CD4-positive, alpha-beta memory T cell (primary cell): ENCODE measurements at places on chromosomes 16 and 17.

DNA sequence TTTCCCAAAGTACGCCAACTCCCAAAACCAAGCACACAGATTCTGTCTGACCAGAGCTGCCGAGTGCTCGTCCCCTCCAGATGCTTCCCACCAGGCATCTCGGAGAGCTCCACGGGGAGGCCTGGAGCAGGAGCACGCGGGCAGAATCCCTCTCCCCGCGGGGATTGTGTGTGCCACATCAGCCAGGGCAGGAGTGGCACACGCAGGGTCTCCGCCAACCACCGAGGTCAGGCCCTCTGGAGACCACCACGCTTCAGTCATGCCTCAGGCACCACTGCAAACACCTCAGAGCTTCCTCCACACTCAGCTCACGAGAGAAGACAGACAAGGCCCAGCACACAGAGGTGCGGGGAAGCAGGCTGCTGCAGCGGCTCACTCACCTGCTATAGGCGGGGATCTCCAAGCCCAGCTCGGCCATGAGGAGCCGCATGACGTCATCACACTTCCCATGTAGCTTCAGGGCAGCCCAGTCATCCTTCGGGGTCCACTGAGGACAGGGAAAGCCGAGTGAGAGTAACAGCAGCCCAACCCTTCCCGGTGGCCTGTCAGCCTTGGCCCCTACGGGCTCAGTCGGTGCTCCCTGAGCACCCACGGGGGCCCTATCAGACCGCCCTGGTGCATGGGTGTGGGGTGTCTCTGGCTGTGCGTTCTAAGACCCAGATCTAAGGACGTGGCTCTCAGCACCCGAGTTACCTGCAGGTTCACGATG lies 2.3 kb upstream of the PCYT2 start:
- no peak for DNase-seq

DNA sequence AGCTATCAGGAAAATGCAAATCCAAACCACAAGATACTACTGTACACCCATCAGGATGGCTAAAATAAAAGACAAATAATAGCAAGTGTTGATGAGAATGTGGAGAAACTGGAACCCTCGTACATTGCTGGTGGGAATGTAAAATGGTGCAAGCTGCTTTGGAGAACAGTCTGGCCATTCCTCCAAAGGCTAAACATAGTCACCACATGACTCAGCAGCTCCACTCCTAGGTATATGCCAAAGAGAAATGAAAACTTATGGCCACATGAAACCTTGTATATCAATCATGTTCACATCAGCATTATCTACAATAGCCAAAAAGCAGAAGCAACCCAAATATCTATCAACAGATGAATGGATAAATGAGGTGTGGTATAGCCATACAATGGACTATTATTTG lies 28.5 kb downstream of the VAC14 start:
- no peak for DNase-seq

GRCh38 chr17:39531252-39531651 lies 70.0 kb downstream of the CDK12 start:
- no peak for DNase-seq

DNA sequence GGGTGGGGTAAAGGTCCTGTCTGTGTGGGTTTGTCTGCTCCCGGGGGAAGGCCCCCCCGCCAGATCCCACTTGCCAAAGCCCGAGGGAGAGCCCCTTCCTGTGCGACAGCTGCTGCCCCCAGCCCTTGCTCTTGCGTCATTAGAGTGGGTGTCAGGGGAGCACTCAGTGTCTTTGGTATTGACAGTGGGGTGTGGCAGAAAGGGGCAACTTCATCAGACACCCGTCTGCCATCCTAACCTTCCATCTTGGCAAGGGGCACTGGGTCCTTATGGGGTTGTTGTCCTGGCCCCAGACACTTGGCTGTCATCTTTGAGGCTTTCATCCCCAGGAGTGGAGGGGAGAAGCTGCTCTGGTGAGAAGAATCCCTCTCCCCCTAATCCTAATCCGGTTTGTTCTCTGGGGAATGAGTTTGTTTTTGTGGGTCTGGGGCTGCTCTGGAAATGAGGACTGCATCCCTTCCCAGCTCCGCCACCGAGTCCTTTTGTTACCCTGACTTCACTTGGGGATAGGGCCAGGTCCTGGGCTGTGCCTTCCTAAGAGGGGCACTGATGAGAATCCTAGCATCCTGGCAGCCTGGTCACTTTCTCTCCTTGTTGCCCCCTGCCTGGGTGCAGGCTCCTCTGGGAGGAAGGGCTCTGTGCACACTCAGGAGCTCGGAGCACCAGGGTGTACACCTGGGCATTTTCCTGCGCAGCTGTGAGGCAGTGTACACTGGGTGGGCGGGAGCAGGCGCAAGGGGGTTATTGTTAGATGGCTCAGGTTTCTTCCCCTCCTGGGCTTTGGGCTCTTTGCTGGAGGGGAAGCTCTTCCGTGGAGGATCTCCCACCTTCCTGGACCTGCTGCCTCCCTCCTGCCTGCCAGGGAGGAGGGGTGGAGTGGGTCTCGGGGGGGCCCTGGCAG lies 21.1 kb downstream of the GJD3 start:
- DNase-seq, result no peak

DNA sequence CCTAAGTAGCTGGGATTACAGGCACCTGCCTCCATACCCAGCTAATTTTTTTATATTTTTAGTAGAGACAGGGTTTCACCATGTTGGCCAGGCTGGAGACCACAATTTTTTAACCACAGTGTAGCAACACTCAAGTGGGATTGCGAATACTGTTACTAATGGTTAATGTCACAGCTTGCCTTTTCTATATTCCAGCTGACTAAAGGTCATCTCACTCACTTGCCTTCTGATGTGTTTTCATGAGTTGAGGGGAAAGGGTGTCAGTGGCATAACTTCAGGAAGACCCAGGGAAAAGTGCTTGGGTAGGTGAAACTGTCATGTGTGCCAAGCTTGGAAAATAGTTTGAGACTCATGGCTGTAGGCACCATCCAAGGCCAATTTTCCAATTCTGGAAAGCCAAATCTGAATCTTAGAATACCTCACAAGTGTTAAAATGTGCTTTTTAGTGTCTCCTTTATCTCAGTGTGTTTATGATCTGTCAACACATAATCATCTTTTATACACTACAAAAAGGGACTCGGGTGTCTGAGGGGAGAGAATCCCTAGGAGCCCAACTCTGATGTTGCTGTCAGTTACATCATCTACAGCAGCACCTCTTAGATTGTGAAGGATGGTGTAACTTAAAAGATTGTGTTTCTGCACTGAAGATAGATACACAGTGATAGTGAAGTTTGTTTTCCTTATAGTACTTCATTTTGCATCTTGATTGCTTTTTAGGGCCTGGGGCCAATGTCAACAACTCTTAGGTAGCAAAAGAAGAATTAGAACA lies 27.1 kb downstream of the OGFOD1 start:
- no peak for DNase-seq

DNA sequence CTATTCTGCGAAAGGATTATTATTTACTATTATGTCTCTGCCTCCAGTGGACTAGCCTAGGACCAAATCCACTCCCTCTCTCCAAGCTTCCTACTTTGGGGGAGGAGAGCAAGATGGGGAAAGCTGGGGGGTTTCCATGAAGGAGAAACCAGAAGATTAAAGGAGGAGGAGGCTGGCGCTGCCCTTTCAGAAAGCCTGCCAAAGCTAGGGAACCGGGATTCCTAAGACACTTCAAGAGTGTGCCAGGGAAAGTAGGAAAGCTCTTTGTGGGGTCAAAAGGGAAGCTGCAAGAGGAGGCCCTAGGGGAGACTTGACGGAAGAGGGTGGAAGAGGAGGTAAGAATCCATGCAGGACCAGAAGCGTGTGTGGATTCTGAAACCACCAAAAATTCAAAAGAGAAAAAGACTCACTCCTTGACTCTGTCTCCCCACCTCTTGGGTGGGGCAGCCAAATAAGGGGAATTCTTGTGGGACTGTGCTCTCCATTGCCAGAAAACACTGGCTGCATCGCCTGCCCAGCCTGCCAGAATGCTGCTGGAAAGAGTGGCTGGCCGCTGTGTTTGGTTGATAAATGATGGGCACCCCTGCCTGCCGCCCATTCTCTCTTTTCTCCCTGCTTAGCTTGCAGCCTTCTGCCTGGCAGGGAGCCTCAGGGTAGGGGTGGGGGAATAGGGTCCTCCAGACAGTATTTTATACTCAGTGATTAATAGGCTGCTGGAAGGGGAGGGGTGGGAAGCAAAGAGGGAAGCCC lies 11.8 kb upstream of the KAT7 start:
- no peak for DNase-seq

DNA sequence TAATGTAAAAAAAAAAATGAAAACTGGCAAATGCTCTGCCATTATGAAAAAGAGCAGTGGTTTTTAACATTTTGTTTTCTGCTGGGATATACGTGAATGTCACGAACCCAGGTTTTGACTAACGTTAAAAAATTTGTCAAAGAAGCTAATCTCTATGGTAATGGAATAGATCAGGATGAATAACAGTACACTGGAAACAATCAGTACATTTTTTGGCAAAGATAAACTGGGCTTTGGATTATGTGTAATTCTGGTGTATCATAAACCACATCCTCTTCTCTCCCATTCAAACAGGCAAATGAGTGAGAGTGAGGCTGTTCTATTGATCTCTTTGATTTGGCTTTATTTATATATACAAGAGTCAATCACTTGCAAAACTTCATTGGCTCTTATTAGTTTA lies 207.0 kb upstream of the IRX3 start:
- DNase-seq, result no peak

DNA sequence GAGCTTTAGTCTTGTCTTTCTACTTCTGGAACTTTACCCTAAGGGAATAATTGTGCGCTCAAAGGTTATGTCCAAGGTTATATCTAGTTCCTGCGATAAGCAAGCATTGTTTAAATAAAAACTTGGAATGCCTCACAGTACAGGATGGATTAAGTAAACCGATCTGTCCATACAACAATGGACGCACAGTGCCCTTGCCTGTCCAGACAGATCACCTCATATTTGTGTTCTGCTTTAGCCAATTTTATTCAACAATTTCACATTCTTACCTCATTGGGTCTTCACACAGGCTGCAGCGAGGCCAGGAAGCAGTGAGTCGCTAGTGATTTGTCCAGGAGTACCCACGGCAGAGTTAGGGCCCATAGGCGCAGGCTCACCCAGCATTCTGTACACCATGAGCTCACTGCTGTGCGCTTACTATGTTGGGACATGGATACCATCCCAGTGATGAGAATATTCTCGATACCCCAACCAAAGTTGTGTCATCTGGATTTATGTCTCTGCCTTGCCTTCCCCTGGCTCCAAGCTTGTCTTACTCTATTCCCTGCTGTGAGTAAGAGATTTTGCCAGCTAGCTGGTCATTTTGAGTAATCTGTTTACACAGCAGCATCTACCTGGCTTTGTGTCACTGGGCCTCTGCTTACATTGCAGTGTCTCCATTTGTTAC lies 39.8 kb downstream of the USP43 start:
- DNase-seq, result no peak

DNA sequence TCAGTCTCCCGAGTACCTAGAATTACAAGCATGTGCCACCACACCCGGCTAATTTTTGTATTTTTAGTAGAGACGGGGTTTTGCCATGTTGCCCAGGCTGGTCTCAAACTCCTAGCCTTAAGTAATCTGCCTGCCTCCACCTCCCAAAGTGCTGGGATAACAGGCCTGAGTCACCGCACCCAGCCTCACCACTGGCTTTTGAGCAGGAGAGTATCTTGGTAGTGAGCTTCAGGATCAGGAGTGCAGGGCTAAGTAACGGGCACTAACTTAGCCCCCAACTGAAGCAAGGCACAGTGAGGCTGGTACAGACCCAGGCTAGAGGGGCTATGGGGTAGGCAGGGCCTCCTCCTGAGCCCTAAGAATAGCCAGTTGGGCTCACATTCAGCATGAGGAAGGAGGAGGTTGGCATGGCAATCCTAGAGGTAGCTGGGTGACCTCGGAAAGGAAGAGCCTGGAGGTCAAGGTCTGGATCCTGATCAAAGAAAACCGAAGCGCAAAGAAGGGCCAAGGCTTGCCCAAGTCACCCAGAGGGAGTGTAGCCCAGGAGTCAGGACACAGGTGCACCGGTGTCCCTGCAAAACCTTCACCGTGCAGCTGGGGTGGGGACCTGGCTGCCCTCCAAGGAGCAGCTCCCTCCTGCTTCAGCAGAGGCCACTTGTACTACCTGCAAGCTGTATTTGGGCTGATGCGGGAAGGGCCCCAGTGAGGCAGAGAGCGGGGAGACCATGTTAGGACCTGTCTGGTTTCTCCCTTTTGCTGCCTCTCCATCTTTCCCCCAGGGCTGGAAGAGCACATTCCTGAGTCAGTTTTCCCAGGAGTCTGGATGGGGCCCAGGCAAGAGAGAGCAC lies 1.3 kb upstream of the ADGRG5 start:
- DNase-seq, result no peak

- DNase-seq, result no peak
These were observed 1.2 kb downstream of the NAGLU start for GRCh38 chr17:42537156-42537805.

- no peak for DNase-seq
These were observed 59.7 kb downstream of the RNF112 start for GRCh38 chr17:19470530-19471261.

DNA sequence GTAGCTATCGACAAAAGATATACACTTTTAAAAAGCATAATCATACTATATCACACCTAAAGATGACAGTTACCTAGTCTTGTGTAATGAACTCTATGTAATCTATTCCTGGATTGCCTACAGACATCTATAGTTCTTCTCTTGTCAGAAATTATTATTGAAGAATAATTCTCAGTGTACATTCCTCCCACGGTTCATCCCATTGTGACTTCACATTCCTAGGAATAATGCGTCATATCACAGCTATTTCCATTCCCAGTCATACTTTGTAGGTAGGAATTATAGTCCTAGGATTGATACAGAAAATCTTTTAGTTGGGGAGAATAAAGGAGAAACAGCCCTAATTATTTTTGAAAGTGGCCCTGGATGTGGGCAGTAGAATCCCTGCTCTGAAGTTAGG lies 44.0 kb upstream of the ABCC11 start:
- no peak for DNase-seq

DNA sequence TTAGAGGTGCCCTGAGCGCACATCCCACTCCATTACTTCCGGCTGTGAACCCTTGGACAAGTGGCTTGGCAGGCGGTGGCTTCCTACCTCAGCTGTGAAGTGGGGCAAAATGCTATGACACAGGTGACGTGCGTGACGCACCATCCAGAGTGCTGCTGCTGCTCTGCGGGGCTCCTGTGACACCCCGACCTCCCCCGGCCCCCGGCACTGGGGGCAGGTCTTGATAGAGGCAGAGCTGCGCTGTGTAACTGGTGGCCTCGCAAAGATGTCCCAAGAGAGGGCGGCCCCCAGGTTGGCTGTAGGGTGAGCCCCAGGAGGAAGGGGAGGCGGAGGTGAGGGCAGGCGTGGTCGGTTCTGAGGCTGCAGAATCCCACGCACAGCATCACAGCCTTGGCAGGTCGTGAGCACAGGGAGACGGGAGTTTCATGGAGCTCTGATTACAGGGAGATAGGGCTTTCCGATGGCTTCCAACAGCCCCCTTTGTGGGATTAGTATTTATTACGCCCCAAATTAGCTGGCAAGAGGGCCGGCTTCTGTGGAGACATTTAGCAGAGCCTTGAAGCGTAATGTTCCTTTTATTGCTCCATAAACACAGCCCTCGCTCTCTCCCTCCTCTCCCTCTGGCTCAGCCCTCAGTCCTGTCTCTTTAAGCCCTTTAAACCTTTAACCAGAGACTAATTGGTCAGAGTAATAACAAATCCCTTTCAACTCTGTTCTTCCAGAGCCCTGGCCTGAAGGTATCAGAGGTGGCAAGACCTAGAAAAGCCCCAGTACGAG lies 328.1 kb downstream of the C16orf95 start:
- no peak for DNase-seq
